ENCODE measurements at places on chromosomes 5 and 9. TPM values are rescaled to one million over a fixed set of nuclear protein-coding genes. Genes with fewer than 3 reads are reported as not detected.

- peak overlapping the region; percentile 21 for H3K27ac ChIP-seq
- peak overlapping the region; percentile 70 for H3K4me3 ChIP-seq
- no peaks in the 10 kb centered on the region for H3K36me3 ChIP-seq
- no peak for DNase-seq
- peaks cover 2% of the 10 kb centered on the region for H3K27me3 ChIP-seq
These were observed 381 bp downstream of the NR2F1 start for GRCh38 chr5:93583439-93583767.

GRCh38 chr9:2174911-2175310, 159.8 kb downstream of the SMARCA2 start:
- H3K4me1 ChIP-seq = no peaks in the 10 kb centered on the region
- H3K36me3 ChIP-seq = peaks cover 5% of the 10 kb centered on the region
- H3K27me3 ChIP-seq = no peaks in the 10 kb centered on the region
- no peak overlapping the region for H3K27ac ChIP-seq
- H3K4me3 ChIP-seq = no peak overlapping the region

DNA sequence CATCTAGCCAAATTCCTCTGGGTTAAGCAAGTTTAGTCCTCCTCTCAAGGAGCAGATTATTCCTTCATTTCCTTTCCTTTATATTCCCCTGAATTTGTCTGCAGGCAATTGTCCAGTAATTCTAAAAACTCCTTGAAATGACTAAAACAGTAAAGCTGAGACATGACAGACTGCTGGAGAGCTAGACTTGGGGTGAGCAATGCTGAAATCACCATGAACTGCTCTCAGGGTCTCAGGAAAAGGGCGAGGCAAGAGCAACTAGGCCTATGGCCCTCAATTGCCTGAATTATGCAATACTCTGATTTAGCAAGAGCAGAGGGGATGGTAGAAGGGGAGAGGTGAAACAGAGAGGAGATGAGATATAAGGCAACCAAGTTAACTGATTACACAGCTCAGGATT, 172.9 kb upstream of the NREP start:
- H3K27me3 ChIP-seq = no peaks in the 10 kb centered on the region
- H3K4me1 ChIP-seq = no peaks in the 10 kb centered on the region
- no peaks in the 10 kb centered on the region for H3K36me3 ChIP-seq

CD14 gene
- 343 TPM for polyA plus RNA-seq

CKMT2 gene
- polyA plus RNA-seq = 1.1 TPM

Data from liver (tissue), 10 donors.